NCI-H2081 treated with DMSO at 0.1 percent for 48 hours (cell line): ENCODE measurements at places on chromosomes 12 and 14.

GRCh38 chr12:111427417-111428074, 21.8 kb downstream of the SH2B3 start:
- DNase-seq, result no peak

- DNase-seq, result no peak
Observed at GRCh38 chr14:104350463-104351185, 212.2 kb downstream of the KIF26A start.

GRCh38 chr12:105469211-105469610, 138.7 kb downstream of the C12orf75 start:
- DNase-seq, result no peak

DNA sequence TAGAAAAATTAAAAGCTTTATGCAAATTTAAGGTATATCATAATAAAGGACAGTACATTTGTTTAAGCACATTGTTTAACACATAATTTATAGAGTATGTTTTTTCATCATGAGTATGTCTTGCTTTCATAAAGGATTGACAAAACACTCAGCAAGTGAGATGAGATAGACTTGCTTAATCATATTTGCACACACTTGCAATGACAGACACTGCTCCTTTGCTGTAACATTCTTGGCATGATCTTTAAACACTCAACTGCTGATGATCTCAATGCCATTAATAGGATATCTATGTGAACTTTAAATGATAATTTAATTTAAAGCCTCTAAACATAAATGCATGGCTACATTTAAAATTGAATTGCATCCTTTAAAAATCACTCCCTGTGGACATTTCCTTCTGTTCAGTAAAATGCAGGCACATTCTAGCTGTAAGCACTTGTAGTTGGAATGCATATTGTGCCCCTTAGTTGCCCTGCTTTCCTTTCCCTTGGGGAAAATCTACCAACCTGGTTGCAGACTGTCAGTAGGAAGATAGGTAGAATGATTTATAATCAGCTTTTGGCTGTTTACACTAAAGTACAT, 979.0 kb downstream of the TMTC2 start:
- DNase-seq, result no peak

- no peak for DNase-seq
Observed at GRCh38 chr12:31853977-31854376, 105.2 kb upstream of the RESF1 start.

- DNase-seq, result peak; percentile 53
Observed at GRCh38 chr12:14185427-14186192, 179.9 kb upstream of the ATF7IP start.
